ENCODE measurements at places on chromosomes 2 and 18.

DNA sequence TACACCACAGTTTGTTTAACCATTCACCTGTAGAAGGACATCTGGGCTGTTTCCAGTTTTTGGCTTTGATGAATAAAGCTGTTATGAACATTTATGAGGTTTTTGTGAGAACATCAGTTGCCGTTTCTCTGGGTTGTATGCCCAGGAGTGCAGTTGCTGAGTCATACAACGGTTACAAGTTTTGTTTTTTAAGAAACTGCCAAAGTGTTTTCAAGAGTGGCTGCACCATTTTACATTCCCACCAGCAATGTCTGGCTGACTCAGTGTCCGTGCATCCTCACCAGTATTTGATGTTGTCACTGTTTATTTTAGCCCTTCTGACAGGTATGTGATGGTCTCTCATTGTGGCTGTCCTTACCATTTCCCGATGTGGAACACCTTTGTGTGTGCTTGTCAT lies 48.0 kb upstream of the GPR17 start:
- DNase-seq = no peak

DNA sequence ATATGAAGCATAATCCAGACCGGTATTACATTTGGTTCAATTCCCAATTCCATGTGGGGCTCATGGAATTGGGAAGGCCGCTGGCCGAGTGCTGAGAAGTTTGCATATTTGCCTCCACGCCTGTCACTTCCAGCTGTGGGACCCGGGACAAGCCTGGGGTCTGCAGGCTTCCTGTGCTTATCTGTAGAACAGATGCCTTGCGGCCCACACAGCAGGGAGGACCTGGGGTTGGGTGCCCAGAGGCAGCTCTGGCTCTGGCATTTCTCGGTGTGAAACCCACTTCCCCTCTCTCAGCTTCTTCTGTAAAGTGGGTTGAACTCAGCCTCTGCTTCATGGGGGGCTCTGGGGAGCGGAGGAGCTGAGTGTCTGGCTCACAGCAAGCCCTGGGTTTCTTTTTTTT lies 97.9 kb downstream of the SH3BP4 start:
- no peak for DNase-seq

DNA sequence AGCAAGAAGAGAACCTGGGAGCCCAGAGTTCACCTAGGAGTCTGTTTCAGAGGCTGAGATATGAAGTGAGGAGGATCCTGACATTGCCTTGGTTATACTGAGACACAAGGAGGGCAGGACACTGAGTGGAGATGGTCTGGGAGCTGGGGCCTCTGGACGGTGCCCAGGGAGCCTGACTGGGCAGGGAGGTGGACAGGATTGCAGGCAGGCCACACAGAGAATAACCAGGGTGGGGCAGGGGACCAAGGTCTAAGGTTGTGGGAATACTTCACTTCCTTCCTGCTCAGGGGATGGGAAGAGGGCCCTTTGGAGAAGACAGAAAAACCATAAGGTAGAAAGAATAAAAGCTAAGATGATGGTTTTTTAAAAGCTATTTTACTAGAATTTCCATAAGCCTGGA lies 18.7 kb downstream of the EDAR start:
- no peak for DNase-seq

DNA sequence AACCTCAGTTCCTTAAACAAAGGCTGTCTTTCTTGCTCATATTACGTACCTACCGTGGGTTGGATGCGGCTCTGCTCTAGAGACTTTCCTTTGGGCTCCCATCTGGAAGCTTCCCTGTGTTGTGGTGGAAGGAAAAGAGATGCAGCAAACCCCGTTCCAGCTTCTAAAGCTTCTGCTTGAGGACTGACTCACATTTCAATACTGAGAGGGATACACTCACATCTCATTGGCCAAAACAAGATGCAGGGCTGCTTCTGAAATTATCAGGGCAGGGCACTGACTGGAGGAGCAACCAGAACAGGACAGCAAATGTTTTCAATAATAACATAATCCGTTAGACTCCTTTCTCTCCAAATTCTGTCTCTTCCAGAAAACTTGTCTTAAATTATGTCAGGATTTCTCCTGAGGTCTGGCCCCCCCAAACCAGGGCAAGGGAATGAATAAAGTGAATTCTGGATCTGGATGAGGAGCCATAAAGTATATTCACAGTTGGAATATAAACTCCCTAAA lies 4.5 kb upstream of the MYO5B start:
- DNase-seq = no peak

DNA sequence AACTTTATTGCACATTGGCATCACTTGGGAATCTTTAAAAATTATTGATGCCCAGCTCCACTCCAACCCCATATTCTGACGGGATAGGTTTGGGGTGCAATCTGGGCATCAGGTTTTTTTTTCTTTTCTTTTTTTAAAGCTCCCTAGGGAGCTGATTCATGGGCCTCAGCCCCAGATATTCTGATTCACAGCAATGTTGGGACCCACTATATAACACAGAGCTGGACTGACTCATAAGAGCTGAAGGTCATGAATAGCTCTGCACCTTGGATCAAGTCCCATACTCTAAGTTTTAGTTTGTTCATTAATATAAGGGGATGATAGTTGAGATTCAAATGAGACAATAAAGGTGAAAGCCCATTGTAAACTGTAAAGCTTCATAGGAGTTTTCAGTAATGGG lies 191.1 kb upstream of the REV1 start:
- DNase-seq = no peak

- DNase-seq = no peak
These were observed 106.9 kb upstream of the THOC1 start for GRCh38 chr18:374721-375168.

GRCh38 chr2:229162015-229162414 lies 109.1 kb downstream of the PID1 start:
- DNase-seq = no peak

DNA sequence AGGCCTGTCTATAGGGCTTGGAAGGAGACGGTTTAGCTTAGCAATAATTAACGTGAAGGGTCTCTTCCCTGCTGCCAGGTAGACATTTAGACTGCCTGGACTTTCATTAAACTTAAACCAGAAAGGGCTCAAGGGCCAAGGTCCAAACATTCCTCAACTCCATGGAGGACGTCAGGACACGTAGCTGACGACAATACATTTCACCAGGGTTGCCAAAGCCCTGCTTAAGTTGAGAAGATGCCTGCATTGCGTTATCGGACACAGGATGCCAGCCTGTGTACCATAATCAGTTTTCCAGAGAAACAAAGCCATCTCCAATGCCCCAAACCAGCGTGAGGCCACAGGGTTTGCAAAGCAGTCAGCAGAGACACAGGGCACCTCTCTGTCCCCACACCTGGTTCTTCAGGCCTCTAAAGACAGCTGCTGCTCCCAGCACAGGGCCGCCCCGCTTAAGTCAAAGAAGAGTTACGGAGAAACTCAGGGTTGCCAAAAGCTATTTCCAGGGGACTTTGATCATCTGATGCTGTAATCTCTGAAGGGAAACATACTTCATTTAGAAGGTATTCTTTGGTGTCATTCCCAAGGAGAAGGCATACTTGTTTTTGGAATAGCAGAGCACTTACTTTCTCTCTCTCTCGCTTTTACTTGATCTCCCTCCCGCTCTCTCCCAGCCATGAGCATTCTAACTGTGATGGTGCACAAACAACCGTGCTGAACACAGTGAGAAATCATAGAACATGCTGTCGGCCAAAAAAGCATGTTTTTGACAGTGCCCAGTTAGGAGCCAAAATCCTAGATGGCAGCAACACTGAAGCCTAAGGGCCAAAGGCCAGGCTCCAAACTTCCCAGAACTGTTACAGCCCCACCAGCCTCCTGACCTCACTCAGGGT lies 46.0 kb downstream of the TTC32 start:
- DNase-seq = no peak

GRCh38 chr18:74281980-74282754 lies 9.6 kb downstream of the CYB5A start:
- DNase-seq = no peak

DNA sequence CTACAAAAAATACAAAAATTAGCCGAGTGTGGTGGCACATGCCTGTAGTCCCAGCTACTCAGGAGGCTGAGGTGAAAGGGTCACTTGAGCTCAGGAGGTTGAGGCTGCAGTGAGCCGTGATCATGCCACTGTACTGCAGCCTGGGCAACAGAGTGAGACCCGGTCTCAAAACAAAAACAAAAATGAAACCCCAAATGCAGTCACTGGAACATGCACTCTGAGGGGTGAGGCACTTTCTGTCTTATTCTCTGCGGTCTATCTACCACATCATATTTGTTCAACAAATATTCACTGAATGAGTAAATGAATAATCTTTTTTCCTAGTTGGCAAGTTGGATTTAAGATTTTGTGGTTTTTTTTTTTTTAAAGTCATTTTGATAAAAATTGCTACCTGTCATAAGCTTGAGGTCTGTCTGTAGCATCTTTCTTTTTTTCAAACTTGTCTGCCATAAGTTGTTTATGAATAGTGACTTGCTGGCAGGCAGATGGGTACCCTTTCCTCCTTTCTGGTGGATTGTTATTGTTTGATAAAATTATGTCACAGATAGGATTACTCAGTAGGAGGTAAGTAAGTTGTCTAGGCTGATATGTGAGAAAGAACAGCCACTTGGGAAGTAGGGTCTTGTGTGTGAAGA lies 11.8 kb downstream of the CHRNA1 start:
- DNase-seq = no peak

DNA sequence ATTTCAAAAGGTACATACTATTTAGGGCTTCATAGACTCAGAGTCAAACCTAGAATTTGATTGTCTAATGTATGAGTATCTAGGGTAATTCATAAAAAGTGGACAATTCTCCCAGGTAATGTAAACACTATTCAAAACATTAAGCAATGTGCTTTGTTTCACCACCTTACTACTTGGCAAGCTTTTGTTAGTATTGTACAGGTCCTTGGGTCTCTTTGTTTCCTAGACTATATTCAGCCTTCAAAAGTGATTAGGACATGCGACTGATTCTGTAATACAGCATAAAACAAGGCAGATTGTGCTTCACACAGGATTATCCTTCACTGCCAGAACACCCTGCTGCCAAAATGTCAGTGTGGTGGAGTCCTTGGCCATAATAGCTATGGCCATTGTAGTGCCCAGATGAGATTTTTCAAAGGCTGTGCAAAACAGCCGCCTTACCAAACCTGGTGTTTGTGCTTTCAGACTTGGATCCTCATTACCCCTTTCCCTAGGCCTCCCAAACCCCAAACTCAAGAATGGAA lies 90.1 kb upstream of the CAVIN2 start:
- no peak for DNase-seq

GRCh38 chr2:25814681-25815080 lies 63.6 kb downstream of the ASXL2 start:
- DNase-seq = no peak

DNA sequence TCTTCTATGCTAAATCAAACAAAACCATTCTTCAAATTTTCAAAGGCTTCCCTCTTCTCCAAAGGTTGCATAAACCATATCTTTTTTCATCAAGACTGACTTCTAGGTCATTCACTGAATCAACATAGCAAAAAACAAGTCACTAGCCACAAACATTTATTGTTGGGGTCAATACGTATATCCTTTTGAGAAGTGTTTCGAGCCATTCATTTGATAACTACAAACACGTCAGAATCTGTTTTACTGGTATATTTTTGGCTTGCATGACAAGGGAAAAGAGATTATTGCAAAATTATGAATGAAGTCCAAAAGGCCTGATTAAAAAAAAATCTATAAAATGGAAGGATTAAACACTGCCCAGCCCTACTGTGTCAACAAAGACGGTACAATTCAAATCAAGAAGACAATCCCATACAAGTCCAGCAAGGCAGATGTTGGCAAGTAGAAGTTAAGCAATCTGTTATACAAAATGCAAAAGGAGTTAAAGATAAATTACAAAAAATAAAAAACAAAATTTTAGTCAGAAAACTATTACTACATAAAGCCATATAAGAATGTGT lies 222.4 kb downstream of the SRBD1 start:
- DNase-seq = no peak

GRCh38 chr18:10057894-10058791 lies 144.3 kb downstream of the VAPA start:
- DNase-seq = no peak

DNA sequence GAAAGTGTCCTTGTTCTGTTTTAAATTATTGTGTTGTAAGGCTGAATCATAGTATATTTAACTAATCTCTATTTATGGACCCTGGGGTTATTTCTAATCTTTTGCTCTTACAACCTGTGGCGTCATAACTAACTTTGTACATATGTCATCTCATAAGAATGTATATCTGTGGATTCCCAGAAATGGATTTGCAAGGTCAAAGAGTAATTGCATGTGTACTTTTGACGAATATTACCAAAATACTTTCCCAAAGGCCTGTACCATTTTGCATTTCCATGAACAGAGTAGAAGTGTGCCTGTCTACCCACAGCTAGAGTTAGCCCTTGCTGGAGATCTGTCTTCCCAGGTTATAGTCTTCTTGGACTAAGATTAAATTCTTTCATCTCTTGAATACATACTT lies 42.8 kb downstream of the SEMA4F start:
- DNase-seq = no peak

DNA sequence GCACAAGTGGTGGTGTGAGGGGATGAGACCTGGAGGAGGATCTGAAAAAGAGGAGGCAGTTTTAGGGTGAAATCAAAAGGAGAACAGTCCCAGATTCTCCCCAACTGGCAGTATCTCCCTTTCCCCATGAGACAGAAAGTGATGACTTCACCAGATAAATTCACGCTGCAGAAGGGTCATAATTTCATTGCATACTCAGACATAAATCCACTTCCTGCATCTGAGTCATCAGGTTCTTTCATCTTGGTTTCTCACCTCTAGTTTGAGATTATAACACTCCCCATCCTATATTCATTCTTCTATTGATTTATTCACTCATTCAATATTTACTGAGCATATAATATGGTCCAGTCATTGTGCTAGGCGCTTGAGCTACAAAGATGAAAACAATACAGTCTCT lies 64.7 kb downstream of the CCDC148 start:
- no peak for DNase-seq

DNA sequence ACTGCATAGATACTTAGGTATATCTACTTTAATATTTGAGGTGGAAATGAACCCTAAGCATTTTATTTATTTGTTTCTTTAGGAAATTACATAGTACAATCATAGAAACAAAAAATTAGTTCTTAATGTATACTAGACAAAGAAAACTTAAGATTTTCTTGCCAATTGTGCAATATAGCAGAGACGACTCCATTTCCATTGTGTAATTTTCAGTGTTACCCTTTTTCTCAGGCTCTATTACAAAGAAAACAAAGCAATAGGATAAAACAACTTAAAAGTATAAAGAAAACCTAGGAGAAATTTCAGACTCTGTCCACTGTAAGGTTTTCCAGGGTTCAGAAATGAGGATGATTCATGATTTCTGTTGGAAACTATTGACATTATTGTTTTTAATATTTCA lies 89.0 kb upstream of the SERTAD2 start:
- no peak for DNase-seq

DNA sequence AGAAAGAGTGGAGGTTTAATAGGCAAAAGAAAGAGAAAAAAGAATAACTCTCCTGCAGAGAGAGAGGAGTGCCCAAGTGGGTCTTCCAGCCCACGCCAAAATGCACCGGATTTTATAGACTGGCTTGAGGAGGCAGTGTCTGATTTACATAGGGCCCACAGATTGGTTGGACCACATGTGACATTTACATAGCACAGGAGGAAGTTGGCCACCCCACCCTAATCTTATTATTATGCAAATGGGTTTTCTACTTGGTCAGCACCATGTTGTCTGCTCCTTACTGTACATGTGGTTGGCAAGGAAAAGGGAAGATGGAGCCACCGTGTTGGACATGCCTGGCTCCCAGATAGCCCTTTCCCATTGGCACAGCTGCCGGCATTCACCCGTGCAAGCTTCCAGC lies 56.8 kb downstream of the SP110 start:
- no peak for DNase-seq
